ENCODE measurements at places on chromosomes 5 and 9.
A peak's percentile ranks its signal among the peaks of the same experiment; 100 is the strongest.

- no peak for DNase-seq
Measured at GRCh38 chr9:35660966-35661415, 2.9 kb downstream of the CCDC107 start.

DNA sequence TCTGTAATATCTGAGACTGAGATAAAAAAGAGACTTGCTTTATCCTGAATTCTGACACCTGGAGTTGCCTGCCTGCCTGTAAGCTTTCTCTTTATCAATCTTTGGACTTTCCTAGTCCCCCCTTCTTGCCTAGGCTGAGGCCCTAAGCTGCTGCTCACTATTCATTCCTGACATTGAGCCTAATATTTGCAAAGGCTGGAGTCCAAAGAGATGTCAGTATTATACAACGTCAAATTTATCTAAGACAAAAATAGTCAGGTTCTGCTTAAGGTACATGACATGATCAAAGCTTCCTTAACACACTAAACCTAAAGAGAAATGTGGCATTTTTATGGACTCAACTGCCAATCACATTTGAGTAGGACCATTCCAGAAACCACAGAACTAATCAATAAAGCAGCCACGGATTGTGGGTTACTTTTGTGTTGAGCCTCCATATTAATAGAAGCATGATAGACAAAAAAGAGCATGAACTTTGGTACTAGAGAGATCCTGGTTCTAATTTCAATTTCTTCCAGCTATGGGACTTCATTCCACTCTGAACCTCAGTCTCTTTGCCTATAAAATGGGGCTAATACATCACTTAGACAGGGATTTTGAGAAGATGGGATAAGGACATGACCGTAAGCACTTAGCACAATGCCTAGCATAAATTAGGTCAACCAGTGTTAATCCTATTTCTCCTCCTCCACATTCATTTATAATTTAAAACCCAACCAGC, 56.1 kb downstream of the IL33 start:
- no peak for DNase-seq

- DNase-seq: peak; percentile 71
Measured at GRCh38 chr5:10592601-10593000, 28.7 kb downstream of the ANKRD33B start.

DNA sequence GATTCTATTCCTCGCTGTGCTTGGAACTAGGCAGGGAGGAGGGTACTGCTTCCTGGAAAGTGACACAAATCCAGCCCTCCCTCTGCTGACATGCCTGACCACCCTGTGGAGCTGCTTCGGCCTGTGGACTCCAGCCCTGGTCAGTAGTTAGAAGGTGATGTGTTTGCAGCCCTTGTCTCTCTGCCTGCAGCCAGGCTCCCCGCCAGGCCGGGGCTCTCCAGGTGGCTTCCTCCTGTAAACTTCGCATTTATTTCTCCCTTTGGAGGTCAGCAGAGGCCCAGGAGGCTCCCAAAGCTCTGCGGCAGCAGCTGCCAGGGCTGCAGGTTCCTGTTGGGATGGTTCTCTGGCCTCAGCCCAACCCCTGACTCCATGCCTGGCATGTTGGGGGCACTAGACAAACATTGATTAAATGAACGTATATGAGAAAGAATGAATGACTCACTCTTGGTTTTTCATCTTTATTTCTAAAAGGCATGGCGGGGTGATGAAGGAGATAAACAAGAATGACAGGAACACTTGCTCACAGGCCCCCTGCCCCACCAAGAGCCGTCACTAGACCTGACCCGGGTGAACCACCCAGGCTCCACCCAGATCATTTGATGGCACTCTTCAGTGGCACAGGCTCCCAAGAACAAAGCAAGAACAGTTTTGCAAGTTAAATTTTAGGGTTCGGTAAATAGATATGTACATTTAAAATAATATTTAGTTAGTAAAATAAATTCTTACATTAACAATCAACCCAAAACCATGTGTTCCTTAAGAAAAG, 8.4 kb upstream of the IRX2 start:
- no peak for DNase-seq

- no peak for DNase-seq
Measured at GRCh38 chr5:143644727-143645126, 167.2 kb upstream of the HMHB1 start.

- DNase-seq: peak; percentile 74
Measured at GRCh38 chr9:136225748-136226679, 19.6 kb downstream of the QSOX2 start.

DNA sequence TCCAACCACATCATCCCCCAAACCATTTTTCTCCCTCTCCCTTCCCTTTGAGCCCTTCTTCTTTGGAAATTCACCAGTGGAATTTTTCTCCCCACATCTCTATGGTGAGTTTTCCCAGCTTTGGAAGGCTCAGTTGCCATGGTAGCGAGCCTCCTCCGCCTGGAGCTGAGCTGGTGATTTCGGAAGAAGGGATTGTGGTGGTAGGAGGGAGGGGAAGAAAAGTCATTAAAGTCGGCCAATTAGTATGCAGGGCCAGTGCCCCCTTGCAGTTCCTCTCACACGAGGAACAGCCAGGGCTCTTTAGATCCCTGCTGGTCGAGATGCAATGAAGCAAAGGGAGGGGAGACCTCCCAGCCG, 322.0 kb downstream of the NTRK2 start:
- no peak for DNase-seq

GRCh38 chr5:98845878-98846277, 72.4 kb downstream of the RGMB start:
- DNase-seq: no peak

- no peak for DNase-seq
Measured at GRCh38 chr9:134825025-134825424, 55.6 kb upstream of the FCN2 start.

GRCh38 chr5:108617467-108618435, 129.9 kb upstream of the FER start:
- no peak for DNase-seq

DNA sequence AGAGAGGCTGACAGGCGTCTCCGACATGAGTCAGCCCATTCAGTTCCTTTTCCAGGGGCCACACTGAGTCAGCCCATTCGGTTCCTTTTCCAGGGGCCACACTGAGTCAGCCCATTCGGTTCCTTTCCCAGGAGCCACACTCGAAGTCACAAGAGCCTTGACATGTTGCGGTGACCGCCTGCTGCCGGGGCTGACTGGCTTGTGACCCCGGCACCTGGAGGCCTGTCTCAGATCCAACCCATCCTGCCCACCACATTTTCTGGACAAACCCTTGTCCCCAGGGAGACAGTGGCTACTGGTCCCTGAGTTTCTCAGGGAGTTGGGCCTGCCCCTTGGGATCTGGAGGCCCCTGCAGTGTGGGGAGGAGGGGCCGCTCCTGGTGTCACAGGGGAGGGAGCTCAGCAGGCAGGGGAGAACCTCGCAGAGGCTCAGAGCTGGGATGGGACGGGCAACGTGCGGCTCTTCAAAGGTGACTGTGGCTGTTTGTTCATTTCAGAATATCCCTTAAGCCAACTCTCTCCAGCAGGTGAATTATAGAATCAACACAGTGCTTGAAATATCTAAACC, 40.5 kb upstream of the LPCAT1 start:
- DNase-seq: no peak

- no peak for DNase-seq
Measured at GRCh38 chr5:9249231-9249630, 296.6 kb downstream of the SEMA5A start.

- DNase-seq: no peak
Measured at GRCh38 chr9:14214065-14214684, 99.8 kb downstream of the NFIB start.

DNA sequence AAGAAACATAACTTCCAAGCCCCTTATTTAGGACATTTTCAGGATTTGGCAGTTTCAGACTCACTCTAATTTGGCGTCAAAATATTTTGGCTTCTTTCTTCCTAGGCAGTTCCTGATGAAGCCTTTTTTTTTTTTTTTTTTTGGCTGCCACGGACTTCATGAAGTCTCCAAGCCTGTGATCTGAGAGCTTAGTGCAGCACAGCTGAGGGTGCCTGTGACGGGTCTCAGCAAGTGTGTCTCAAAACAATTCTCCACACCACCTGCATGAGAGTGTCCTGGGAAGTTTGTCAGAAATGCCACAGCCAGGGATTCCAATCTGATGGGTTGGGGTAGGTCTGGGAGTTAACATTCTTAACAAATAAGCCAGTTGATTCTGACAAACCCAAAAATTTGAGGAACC, 6.0 kb upstream of the ESM1 start:
- no peak for DNase-seq

- peak; percentile 44 for DNase-seq
Measured at GRCh38 chr9:89408628-89409101, 89.2 kb downstream of the SEMA4D start.

GRCh38 chr5:3195994-3196393, 399.6 kb upstream of the IRX1 start:
- no peak for DNase-seq

DNA sequence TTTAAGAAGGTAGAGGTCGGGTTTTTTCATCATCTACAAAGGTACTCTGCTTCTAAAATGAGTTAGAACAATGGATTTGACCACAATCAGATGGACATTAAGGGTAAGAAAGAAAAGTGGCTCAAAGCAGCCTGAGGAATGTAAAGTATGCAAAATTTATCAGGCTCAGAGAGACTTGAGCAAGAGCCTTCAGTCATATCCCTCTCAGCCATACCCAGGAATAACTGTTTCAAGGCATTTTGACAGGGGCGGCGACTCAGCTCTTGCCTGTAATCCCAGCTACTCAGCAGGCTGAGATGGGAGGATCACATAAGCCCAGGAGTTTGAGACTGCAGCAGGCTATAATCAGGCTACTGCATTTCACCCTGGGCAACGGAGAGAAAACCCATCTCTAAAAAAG, 38.8 kb upstream of the ANXA2R start:
- DNase-seq: no peak

- no peak for DNase-seq
Measured at GRCh38 chr9:37977851-37978480, 74.0 kb upstream of the SLC25A51 start.

GRCh38 chr9:29062446-29062845, 1489.2 kb upstream of the C9orf72 start:
- no peak for DNase-seq

DNA sequence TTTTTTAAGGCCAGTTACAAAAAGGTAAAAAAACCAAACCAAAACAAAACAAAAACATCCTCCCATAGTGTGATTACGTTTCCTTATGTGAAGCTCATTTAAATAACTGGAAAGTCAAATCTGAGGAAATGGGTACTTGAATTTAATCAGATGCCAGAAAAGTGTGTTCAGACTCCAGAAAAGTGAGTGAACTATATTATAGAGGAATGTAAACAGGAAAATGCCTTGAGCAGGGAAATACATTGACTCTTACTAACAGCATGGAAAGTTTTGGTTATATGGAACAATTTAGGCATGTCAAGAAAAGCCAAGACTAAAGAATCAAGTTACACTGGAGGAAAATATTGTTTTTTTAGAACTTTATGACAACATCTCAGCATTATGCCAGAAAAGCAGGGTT, 37.8 kb upstream of the RNF20 start:
- no peak for DNase-seq

GRCh38 chr9:34650816-34651215, 1.2 kb upstream of the IL11RA start:
- DNase-seq: no peak

GRCh38 chr5:40198736-40199135, 481.0 kb upstream of the PTGER4 start:
- no peak for DNase-seq

DNA sequence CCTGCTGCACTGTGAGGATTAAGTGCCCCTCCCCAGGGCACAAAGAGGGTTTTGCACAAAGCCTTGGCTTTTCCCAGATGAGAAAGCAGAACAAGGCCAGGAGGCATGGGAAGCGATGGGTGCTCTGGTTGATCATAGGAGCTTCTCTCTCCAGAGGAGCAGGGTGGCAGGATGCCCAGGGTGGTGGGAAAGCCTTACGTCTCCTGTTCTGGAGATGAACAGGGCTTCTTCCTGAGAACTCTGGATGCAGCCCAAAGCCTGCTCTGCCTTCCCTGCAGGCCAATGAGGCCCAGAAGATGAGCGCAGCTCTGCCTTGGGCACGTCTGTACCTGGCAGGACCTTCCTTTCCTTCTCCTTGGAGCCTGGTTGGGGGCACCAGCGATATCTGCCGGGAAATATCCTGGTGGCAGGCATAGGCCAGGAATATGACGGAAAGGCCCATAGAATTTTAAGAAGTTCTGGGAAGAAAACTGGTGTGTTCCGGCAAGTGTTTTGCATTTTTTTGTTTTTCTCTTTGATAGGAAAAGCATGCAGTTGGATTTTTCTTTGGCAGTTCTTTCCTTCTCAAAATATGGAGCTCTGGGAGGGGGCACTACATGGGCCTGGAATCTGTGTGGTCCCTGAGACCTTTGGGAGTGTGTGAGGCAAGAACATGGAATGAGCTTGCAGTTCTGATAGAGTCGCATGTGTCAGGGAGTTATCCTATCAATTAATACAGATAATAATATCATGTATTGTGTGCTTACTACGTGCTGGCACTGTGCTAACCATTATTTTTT, 253.2 kb upstream of the KLF4 start:
- DNase-seq: no peak

- no peak for DNase-seq
Measured at GRCh38 chr9:98002808-98003207, 19.7 kb downstream of the ANP32B start.

DNA sequence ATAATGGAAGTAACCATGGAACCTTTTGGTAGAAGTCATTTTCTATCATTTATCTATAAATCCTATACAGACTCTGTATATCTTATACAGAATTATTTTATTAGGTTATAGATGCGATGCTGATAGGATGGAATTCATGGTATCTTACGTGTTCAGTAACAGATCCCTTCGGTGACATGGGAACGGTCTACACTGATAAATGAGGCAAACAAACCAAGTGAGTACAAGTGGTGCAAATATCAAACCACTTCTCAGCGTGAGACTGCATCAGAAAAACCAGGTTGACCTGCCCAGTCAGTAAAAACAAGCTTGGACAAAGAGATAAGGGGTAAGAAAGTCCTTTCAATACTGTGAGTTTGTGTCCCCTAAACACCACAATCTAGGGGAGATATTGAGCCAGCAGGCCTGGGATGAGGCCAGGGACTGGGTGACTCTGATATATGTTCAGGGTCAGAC, 215.5 kb downstream of the GAPVD1 start:
- no peak for DNase-seq

DNA sequence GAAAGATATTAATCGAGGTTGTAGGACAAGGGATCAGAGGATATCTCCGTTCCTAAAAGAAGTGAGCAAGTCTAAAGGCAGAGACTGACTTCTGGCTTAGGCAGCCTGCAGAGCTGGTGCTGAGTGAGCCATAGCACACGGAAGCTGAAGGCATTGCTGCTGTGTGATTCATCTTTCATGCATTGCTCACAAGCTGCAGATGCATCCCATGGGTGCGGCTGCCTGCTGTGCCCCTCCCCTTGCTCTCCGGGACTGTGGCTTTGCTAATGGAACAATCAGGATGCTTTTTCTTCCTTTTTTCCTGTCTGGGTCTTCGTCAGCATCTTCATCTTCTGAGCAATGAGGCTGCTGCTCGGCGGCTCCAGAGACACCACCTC, 341.4 kb downstream of the DIRAS2 start:
- DNase-seq: no peak

GRCh38 chr9:131080589-131080988, 15.7 kb upstream of the AIF1L start:
- no peak for DNase-seq

Measured in GM06990 (cell line).